Hindlimb muscle (tissue), 1 donor: ENCODE measurements at places on chromosomes 2 and 18. TPM values are rescaled to one million over a fixed set of nuclear protein-coding genes. Genes with fewer than 3 reads are reported as not detected.

DNA sequence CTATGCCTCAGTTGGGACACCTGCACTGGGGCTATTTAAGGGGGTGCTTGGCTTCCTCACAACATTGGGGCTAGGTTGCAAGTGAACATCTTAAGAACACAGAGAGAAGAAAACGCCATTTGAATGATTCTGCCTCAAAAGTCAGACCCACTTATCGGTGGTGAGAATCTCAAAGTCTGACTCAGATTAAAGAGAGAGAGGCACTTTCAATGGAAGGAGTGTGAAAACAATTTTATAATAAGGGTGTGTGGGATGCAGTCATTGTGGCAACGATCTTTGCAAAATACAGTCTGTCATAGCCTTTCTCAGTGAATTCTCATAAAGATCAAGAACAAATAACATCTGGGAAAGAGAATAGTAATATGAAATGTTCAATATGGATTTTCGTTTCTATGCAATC lies 41.8 kb downstream of the CCDC102B start:
- no peak for DNase-seq

- no peak for DNase-seq
Observed at GRCh38 chr2:54471221-54471711, 15.1 kb downstream of the SPTBN1 start.

- peak; percentile 80 for DNase-seq
Observed at GRCh38 chr2:25314514-25315315, 27.0 kb downstream of the DNMT3A start.

- DNase-seq = no peak
Observed at GRCh38 chr18:59923539-59924196, 23.9 kb downstream of the PMAIP1 start.

The ZNF396 gene
- 1.3 TPM for polyA plus RNA-seq

- DNase-seq = no peak
Observed at GRCh38 chr2:237915576-237915975, 51.2 kb upstream of the UBE2F start.

GRCh38 chr2:229265727-229266126 lies 5.4 kb downstream of the PID1 start:
- no peak for DNase-seq

- DNase-seq = no peak
Observed at GRCh38 chr2:240815761-240816583, 4.0 kb downstream of the KIF1A start.

DNA sequence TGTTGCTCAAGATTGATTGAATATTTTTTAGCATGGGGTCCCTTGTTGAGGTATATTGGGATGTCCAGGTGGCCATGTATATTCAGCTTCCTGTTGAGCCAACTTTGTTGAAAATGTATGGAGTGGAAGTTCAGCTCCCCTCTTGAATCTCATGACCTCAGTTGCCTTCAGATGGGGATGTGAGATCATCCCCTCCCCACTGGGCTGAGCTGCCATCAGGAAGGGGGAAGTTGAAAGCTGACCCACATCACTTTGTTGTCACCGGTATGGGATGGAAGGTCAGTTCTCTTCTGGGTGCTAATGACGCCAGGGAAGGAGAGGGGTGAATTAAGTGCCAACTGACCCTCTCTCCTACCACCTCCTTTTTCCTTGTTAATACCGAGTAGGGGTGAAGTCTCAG lies 33.9 kb downstream of the ACOXL start:
- no peak for DNase-seq

DNA sequence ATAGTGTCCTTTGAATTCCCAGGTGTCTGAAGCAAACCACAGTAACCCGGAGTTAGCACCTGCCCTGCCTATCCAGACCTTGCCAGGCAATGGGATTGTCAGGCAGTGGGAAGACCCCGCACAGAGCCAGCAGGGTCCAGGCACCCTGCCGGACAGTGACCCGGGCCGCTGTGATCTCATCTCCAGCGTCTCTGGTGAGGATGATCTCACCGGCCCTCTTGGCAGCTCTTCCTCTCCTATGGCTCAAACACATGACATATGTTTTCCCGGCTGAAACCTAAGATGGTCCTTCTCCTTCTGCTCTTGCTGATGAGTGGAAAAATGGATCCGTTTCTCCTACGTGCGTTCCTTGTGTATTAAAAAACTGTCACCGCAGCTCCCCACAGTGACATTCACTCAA lies 75.1 kb downstream of the ACOXL start:
- peak; percentile 93 for DNase-seq

DNA sequence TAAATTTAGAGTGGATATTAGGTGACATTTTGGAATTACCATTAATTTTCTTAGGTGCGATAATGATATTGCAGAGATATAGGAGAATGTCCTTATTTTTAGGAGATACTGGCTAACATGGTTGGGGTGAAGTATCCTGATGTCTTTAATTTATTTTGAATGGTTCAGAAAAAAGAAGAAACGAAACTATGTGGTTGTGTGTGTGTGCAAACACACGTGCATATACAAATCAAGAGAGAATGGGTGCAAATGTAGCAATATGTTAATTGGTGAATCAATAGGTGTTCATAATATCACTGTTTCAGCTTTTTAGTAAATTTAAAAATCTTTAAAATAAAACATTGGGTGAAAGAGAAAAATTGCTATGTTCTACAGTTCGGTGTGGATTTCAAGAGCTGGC lies 140.9 kb downstream of the DIS3L2 start:
- DNase-seq = no peak

The VWC2L gene
- polyA plus RNA-seq = not detected

GRCh38 chr2:151651274-151651673 lies 83.0 kb downstream of the NEB start:
- no peak for DNase-seq

The SEMA4C gene
- polyA plus RNA-seq = 38.8 TPM

The RAX gene
- polyA plus RNA-seq = not detected

The MRO gene
- polyA plus RNA-seq = 0.39 TPM

DNA sequence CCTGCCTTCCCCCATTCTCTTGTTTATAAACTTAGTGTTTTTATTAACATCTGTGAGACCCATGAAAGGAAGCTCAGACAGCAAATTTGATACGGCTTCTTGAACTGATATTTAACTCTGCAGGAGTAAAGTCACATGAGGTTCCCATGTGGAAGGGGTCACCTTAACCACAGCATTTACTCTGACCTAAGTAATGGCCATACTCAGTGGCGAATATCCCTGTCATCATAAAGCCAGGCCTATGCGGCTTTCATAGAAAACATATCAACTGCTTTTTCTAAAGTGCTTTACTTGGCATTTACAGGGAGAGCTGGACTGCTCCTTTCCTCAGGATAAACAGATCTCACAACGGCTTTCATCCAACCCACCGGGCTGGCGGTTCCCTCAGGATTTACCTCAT lies 9.0 kb downstream of the REG1A start:
- DNase-seq = no peak

DNA sequence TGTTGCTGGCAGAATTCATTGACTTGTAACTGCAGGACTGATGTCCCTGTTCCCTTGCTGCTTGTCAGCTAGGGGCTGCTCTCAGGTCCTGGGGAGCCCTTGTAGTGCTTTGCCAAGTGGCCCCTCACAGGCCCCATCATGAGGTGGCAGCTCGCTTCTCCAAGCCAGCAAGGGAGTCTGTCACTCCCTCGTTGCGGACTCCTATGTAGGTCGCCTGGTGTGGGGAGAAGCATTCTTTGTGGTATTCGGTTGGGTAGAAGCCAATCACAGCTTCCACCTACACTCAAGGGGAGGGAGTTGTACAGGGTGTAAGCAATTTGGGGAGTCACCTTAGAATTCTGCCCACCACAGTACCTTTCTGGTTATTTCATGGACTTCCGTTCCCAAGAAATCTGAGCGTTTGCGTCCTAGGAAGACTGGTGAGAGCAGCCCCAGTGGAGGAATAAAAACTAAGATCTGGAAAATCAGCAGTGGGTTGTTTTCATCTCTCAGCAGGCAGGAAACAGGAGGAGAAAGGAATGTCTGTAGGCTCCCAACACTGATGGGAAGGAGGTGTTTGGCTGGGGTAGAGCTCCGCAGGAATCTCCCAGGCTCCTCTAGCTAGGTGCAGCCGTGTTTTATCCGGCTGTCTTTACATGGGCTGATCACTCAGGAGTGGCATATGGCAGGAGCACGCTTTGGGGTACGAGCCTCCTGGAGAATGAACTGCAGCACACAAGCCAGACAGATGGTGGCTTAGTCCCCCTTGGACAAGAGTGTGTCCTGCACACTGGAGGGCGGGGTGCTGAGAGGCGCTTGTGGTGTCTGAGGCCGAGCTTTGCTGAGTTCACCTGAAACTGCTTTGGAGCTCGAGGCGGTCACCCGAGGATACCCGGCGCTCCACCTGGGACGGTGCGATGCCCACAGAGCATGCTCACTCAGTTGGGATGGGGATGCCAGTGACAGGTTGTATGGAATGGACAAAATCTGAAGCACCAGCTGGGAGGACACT lies 58.3 kb downstream of the LDLRAD4 start:
- DNase-seq = no peak

GRCh38 chr2:205800224-205800623 lies 117.9 kb downstream of the NRP2 start:
- no peak for DNase-seq

DNA sequence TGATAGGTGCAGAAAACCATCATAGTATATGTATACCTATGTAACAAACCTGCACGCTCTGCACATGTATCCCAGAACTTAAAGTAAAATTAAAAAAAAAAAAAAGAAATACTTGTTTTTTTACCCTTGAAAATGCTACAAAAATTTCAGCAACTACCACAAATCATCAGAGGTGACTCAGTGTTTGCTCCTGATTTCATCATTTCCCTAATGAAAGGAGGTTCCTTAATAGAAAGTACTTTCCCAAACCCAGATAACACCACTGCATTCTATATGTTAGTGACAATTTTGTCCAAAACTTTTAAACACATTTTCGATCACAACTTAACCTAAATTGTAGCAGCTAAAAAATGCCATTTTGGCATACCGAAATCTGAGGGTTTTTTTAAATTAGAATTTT lies 163.3 kb downstream of the SLC39A10 start:
- DNase-seq = no peak

DNA sequence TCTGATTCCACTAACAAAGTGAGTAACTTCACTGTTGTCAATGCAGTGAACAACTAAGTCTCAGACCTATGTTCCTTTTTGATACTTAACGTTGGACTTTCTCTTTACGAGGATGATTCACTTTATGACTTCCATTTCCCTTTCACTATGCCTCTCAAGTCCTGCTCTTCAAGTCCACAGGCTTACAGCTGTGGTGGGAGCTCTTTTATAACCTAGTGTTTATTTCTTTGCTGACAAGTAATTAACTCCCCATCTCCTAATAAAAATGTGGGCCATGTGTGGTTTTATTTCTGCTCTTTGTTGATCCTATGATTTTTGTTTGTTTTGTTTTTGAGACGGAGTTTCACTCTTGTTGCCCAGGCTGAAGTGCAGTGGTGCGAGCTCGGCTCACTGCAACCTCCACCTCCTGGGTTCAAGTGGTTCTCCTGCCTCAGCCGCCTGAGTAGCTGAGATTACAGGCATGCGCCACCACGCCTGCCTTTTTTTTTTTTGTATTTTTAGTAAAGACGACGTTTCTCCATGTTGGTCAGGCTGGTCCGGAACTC lies 142.1 kb downstream of the USP34 start:
- DNase-seq = no peak

The DCDC2C gene
- polyA plus RNA-seq = 0.46 TPM

The EMILIN1 gene
- 66.7 TPM for polyA plus RNA-seq

- no peak for DNase-seq
Observed at GRCh38 chr2:238978497-238978896, 130.6 kb downstream of the TWIST2 start.

DNA sequence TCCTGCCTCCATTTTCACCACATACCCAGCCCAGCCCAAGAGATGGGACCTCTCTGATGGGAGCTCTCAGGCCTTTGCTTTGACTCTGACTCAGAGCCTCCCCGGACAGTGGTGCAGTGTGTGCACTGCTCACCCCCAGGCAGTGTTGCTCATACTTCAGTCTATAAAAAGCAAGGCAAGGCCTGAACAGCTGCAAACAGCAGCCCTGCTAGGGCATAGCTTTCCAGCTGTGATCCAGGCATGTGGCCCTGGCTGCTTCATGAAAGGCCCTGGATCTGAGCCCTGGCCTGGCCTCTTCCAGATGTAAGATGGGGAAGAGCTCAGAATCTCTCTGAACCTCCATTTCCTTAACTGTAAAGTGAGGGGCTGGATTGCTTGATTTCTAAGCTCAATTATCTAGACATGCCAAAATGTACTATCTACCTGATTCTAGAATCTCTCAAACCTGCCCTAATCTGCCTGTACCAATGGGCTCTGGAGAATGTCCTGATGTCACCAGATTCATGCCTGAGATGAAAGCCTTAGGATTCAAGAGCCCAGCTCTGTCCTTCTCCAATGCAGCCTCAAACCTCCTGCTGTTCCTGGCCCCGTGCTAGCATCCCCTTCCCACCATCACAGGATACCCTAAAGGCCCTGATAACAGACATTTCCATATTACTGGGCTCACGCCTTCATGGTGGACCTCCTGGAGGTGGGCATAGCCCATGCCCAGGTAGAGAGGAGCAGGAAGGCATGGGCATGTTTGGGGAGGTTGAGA lies 206.9 kb downstream of the ARL4C start:
- peak; percentile 18 for DNase-seq

The LBH gene
- 28.6 TPM for polyA plus RNA-seq

- no peak for DNase-seq
Observed at GRCh38 chr2:161170958-161171932, 11.0 kb downstream of the TANK start.

The RUFY4 gene
- polyA plus RNA-seq = 0.13 TPM

- no peak for DNase-seq
Observed at GRCh38 chr18:11981192-11981542, at the start of gene IMPA2. IMPA2 (plus strand) TSS chr18:11981507; CDS start chr18:11981670, 163 bp downstream.

The DLX1 gene
- polyA plus RNA-seq = not detected

GRCh38 chr2:10413503-10413902 lies 34.6 kb downstream of the ODC1 start:
- DNase-seq = no peak

DNA sequence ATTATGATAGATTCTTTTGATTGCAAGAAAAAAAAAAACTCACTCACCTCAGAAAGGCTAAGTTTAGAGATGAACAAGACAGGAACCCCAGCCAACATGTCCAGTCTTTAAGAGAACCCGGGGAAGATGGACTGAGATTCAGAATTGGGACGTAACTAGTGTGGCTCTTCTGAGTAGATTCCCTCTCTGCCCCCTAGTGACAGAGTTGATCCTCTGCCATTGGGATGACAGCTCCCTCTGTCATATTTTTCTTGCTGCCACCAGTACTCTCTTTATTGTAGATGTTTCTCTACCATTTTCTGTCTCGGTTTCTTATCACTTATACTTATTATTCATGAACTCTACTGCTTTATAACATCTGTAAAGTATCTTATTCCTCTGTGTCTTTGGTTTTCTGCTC lies 77.7 kb downstream of the GULP1 start:
- no peak for DNase-seq

GRCh38 chr2:232190796-232191195 lies 187.8 kb upstream of the ALPP start:
- no peak for DNase-seq

DNA sequence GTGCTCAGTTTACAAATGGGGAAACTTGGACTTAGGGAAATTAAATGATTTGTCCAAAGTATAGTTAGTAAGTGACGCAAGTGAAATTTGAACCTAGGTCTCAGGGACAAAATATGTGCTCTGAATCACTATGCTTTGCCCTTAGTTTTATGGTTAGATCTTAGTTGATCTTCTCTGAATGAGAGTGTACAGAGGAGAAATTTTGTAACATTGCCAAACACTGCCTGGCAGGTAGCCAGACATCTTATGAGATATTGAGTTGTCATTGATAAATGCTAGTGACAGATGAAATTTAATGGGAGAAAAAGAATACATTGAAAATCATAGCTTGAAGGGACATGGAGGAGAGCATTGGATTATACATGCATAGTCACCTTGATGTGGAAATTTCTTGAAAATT lies 91.4 kb downstream of the GALNT1 start:
- DNase-seq = no peak
